Dermis microvascular lymphatic vessel endothelial cell (primary cell): ENCODE measurements at places on chromosomes 13 and 19. TPM values are rescaled to one million over a fixed set of nuclear protein-coding genes. Genes with fewer than 3 reads are reported as not detected.

ARRDC5 gene
- under 0.01 TPM in 1 of 2 replicates, not detected in the other for total RNA-seq

APOE gene
- 0.64 and 3.5 TPM in 2 replicates for total RNA-seq

KLK15 gene
- not detected in 2 replicates for total RNA-seq

C19orf81 gene
- 0.89 TPM in 1 of 2 replicates, not detected in the other for total RNA-seq

NTF4 gene
- not detected in 2 replicates for total RNA-seq

FCAR gene
- total RNA-seq = not detected in 2 replicates

PODNL1 gene
- total RNA-seq = 0.25 TPM in 1 of 2 replicates, not detected in the other

RASA3 gene
- 30.7 and 33.9 TPM in 2 replicates for total RNA-seq

RFPL4AL1 gene
- total RNA-seq = 0.51 TPM in 1 of 2 replicates, not detected in the other

TPGS1 gene
- total RNA-seq = 27.5 and 31.9 TPM in 2 replicates

C19orf38 gene
- total RNA-seq = 0.13 TPM in 1 of 2 replicates, not detected in the other

PSPN gene
- total RNA-seq = 0.64 and 1.0 TPM in 2 replicates

STARD13 gene
- 19.3 and 21.9 TPM in 2 replicates for total RNA-seq

ZNF790 gene
- 8.3 and 8.5 TPM in 2 replicates for total RNA-seq

ZNF573 gene
- 3.1 and 3.8 TPM in 2 replicates for total RNA-seq

CNFN gene
- 0.13 TPM in 1 of 2 replicates, not detected in the other for total RNA-seq

CLC gene
- not detected in 2 replicates for total RNA-seq

ETV2 gene
- total RNA-seq = under 0.01 and 0.26 TPM in 2 replicates

GRIN2D gene
- 0.13 and 0.25 TPM in 2 replicates for total RNA-seq

ATXN8OS gene
- not detected in 2 replicates for total RNA-seq

EBI3 gene
- total RNA-seq = 0.26 and 1.5 TPM in 2 replicates

BEST2 gene
- not detected in 2 replicates for total RNA-seq

MIA gene
- total RNA-seq = not detected in 2 replicates

MCEMP1 gene
- not detected in 2 replicates for total RNA-seq

KLK3 gene
- total RNA-seq = not detected in 2 replicates

SIGLEC14 gene
- total RNA-seq = under 0.01 TPM in 1 of 2 replicates, not detected in the other

ADGRE3 gene
- total RNA-seq = not detected in 2 replicates

ZNF256 gene
- 3.3 and 5.2 TPM in 2 replicates for total RNA-seq

LIPE gene
- total RNA-seq = 5.0 and 6.3 TPM in 2 replicates

KRTDAP gene
- total RNA-seq = not detected in 2 replicates

C19orf73 gene
- 0.13 and 0.25 TPM in 2 replicates for total RNA-seq

FOXA3 gene
- total RNA-seq = 0.13 TPM in 1 of 2 replicates, not detected in the other

CAPS gene
- total RNA-seq = 1.7 and 3.4 TPM in 2 replicates

HTR2A gene
- total RNA-seq = not detected in 2 replicates

AMH gene
- total RNA-seq = 0.64 and 1.8 TPM in 2 replicates

MBD3L2B gene
- total RNA-seq = not detected in 2 replicates

RFPL4A gene
- total RNA-seq = 1.3 and 3.4 TPM in 2 replicates

KIRREL2 gene
- total RNA-seq = not detected in 2 replicates

ZNF177 gene
- 0.51 and 0.89 TPM in 2 replicates for total RNA-seq

SYNGR4 gene
- not detected in 2 replicates for total RNA-seq

IGSF23 gene
- 0.13 TPM in 2 replicates for total RNA-seq

WDR87 gene
- total RNA-seq = not detected in 2 replicates

RXFP2 gene
- total RNA-seq = not detected in 2 replicates

TDRD12 gene
- under 0.01 and 0.13 TPM in 2 replicates for total RNA-seq

ELAVL3 gene
- total RNA-seq = not detected in 2 replicates

LILRA2 gene
- not detected in 2 replicates for total RNA-seq

CGB8 gene
- not detected in 2 replicates for total RNA-seq

CA11 gene
- total RNA-seq = 2.6 and 4.6 TPM in 2 replicates

MLNR gene
- total RNA-seq = not detected in 2 replicates

FFAR3 gene
- total RNA-seq = not detected in 2 replicates

NOSIP gene
- 109 and 127 TPM in 2 replicates for total RNA-seq

B3GNT3 gene
- total RNA-seq = under 0.01 TPM in 2 replicates

FXYD7 gene
- not detected in 2 replicates for total RNA-seq

ZNF296 gene
- 0.13 and 0.25 TPM in 2 replicates for total RNA-seq

RGS9BP gene
- total RNA-seq = 0.39 and 0.89 TPM in 2 replicates

RASL11A gene
- total RNA-seq = 1.2 and 2.3 TPM in 2 replicates
